M059J (cell line): ENCODE measurements at places on chromosomes 7 and 10. TPM values are rescaled to one million over a fixed set of nuclear protein-coding genes. Genes with fewer than 3 reads are reported as not detected.
A peak's percentile ranks its signal among the peaks of the same experiment; 100 is the strongest.

GRCh38 chr7:141562972-141563371 is 11.8 kb downstream of the AGK start:
- DNase-seq = no peak

- DNase-seq = no peak
Measured at GRCh38 chr10:116073001-116073400, 200.0 kb downstream of the GFRA1 start.

DNA sequence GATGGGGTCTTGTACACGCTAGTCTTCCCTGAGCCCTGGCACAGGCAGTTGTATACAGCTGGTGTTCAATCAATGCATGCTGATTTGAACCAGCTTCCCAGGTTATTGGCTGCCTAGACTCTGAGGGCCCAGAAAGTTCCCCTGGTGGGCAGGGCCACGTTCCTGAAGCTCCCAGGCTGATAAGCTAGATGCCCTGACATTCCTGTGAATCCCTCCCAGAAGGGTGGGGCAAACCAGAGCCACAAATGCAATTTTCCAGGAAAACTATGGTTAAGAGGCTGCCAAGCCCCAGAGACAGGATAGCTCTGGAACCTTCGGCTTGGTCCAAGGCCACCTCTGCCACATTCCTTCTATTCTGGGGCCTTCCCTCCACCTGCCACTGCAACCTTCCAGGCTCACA is 78.2 kb downstream of the FAM53B start:
- no peak for DNase-seq

GRCh38 chr10:107686095-107686494 is 521.6 kb upstream of the SORCS1 start:
- no peak for DNase-seq

- DNase-seq = no peak
Measured at GRCh38 chr10:101566333-101567164, 21.5 kb downstream of the POLL start.

GRCh38 chr10:103584216-103585010 is 90.9 kb downstream of the NEURL1 start:
- DNase-seq = no peak

GRCh38 chr10:4532976-4533375 is 293.0 kb upstream of the AKR1E2 start:
- no peak for DNase-seq

The STOX1 gene
- 0.30 and 2.2 TPM in 2 replicates for total RNA-seq

DNA sequence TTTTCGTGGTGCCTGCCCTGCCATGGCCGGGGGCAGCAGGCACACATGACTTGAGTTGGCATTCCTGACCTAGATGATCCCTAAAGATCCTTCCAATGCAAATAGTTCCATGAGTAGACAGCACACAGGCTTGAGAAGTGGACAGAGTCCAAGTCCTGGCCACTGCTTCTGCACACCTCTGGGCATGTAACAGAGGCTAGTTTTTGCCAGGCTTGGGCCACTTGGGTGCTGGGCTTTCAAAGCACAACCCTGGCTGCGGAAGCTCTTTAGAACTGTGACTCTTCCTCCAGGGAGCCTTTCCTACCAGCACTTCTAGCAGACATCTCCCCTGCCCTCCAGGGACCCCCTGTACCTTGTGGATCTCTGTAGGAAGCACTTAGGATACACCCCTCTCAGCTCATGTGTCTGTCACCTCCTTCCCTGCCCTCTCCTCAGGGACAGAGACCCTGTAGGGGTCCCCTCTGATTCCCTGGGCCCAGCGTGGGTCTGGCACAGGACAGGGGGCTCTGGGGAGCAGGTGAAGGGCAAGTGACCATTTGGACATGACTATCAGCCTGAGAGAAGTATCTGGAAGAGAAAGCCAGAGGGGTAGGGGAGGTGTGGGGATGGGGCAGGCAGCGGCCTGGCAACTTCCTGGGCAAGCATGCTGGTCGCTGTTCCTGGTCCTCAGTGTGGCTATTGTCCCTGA is 36.2 kb downstream of the ZCCHC24 start:
- no peak for DNase-seq

GRCh38 chr10:32073659-32074058 is 17.4 kb upstream of the KIF5B start:
- DNase-seq = no peak

DNA sequence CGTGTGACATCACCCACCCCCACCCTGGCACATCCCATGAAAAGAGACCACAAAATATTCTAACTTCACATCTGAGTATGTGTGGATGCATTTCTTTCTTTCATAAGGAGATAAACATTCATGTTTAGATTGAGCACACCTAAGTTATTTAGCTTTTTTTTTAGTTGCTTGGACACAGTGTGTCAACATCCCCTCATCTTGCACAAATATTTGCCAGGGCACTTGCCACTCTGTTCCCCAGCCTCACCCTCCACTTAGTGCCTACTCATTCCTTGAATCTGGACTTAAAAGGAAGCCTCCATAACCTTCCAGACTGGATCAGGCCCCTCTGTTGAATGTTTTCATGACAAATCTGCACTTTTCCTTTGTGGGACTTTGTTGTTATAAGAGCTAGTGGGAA is 338.9 kb upstream of the IGFBP3 start:
- DNase-seq = peak; percentile 34

DNA sequence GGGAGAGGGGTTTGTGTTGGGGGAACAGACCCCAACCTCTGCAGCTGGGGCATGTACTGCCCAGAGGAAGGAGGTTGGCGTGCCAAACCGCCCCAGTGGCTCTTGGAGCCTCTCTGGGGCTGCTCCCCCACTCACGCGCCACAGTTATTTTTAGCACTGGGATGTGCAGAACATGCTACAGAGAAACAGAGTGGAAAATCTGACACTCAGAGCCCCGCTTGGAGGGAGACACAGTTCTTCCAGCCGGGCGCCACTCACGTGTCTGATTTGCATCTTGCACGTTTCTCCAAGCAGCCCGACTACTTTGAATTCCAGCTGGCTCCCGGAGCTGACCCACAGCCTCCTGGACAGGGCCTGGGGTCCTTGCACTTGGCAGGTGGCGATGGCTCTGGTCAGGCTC is 182.0 kb downstream of the RPS24 start:
- DNase-seq = peak; percentile 27

The SPAM1 gene
- not detected in 2 replicates for total RNA-seq

The LIPM gene
- not detected in 2 replicates for total RNA-seq

The FAM25C gene
- not detected in 2 replicates for total RNA-seq

DNA sequence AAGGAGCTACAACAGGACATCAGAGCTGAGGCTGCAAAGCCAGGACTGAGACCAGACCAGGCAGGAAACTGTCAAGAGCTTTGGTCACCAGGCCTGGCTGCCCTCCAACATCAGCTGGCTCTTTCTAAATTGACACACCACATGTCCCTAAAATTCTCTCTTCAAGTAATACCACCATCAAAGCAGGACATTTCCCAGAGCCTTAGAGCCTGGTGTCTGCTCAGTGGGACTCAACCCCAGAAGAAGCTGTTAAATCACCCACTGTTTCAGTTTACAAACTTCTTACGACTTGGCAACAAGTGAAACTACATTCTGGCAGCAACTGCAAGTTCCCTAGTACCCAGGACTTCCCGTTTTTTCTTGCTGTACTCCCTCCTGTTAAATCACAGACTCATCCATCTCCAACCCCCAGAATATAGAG is 3.8 kb upstream of the IL6 start:
- DNase-seq = peak; percentile 71

GRCh38 chr7:114860206-114860605 is 61.7 kb upstream of the MDFIC start:
- no peak for DNase-seq

GRCh38 chr7:141975806-141976523 is 2.4 kb upstream of the TAS2R38 start:
- DNase-seq = peak; percentile 74

DNA sequence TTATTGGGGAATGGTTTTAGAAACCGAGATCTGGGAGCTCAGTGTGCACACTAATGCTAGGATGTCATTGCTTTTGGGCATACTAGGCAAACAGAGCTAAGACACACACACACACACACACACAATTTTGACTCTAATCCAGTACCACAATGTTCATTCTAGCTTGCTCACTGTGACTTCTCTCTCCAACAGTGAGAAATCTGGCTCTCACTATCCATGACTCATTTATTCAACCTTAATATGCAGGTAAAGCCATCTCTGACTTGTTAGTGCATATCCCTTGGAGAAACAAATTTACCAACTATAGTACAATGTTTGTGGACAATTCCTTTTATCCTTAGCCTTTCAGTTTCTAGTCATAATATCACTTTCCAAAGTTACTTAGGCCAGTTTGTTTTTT is 5.9 kb upstream of the BMS1 start:
- no peak for DNase-seq

The C7orf33 gene
- total RNA-seq = not detected in 2 replicates

- DNase-seq = no peak
Measured at GRCh38 chr10:91214911-91215310, 5.6 kb upstream of the PCGF5 start.

The CHCHD1 gene
- total RNA-seq = 62.3 and 79.6 TPM in 2 replicates

DNA sequence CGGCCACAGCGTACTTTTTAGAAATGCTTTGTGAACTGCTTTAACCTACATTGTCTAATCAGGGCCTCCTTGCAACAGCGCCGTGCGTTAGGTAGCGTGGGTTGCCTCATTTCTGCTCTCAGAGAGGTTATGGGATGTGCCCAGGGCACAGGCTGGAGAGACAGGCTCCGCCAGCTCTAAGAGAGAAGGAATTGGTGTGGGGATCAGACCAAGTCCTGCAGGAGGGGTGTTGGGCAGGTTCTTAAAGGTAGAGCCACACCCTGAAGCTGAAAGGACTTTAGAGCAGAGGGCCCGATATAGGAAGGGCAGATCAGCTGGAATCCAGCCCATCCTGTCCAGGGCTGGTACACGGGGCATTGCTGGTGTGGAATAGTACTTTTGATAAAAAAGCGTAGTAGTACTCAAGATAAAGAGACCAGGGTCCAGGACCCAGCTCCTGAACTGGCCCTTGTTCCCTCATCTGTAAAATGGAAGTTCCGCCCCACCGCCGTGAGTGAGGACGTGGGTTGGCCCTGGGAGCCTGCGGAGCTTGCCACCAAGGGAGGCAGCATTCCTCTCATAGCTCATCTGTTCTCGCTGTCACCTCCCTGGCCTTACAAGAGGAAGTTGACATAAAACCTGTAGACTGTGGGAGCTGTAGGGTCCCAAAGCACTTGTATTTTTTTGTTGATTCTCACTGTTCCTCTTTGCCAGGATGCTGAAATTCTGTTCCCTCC is 37.2 kb downstream of the TMEM120A start:
- DNase-seq = no peak

DNA sequence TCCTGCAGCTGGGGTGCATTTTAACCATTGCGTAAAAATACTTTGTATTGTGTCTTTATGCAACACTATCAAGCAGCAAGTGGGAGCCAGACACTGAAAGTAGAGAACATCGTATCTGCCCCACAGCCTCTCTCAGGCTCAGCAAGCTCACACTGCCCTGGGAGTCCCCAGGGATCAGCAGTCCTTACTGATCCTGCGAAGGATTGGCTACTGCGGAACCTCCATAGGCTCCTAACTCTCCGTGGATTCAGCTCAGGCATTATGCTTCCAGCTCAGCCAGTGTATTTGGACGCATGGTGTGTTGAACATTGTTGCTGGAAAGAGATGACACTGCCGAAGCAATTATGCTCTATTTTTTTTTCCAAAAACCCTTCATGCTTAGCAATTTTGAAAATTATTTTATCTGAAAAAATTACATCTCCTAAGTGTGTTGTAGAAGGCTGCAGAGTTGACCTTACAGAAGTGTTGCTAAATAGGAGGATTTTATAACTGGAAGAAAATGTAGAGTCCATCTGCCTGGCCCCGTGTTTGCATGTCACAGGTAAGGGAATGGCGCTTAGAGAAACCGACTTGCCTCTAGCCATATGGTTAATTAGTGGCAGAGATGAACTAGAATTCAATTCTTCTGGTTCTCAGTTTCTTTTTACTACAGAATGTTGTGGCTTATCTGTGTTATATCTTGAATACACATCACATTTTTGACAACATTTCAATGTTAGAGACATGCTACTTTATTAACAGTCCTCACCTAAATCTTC is 276.4 kb upstream of the COBL start:
- no peak for DNase-seq

DNA sequence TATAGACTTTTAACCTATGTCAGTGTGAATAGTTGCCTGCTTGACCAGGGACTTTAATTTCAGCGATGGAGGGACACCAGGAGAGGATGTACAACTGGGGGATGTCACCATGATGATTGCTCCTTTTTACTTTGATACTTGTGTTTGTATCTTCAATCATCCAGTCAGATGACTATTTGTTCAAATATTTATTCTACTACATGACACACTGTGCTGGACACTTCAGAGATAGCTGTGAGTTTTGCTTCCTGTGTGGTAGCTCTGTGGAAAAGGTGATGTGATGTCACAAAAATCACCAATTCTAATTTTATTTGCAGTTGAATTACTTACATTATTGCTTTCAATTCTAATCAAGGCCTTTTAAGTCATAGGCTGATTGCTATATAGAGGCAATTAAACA is 62.7 kb upstream of the CREB5 start:
- peak; percentile 23 for DNase-seq

DNA sequence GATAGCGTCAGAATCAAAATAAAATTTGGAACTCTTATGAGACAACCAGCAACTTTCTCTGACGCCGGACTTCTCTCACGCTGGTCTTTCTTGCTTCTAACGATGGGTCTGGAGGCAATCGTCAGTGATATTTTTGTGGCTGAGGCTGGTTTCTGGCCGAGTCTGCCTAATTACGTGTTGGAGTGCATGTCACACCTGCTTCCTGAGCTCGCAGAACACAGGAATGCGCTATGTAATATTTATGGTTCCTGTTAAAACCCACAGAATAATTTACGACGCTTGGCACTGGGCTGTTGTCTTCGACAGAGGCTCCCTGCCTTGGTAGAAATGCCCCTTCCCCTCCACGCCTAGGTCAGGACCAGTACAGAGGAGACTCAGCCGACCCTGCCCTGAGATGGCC is 64.9 kb downstream of the NPTX2 start:
- peak; percentile 7 for DNase-seq
